ENCODE measurements at places on chromosomes 12 and 14.

GRCh38 chr12:12384571-12385340 is 27.9 kb downstream of the BORCS5 start:
- no peak for DNase-seq

- no peak for DNase-seq
Measured at GRCh38 chr14:22334627-22335026, 254.4 kb downstream of the DAD1 start.

DNA sequence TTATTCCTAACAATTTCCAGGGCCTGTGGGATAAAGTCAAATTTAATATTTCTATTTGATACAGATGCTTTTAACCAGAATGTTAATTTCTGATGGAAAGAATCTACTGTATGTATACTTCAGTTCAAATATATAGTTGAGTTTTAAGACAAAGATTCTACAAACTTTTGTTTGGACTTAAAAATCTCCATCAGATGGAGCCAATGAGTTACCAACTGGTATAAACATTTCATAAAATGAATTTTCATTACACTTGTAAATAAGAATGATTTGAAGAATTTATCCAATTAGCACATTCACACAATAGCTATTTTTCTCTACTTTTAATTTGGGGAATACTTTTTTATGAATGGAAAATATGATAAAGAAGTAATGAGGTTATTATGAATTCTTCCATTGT is 425.2 kb upstream of the MIS18BP1 start:
- DNase-seq, result no peak

GRCh38 chr12:29282031-29282816 is 98.7 kb downstream of the ERGIC2 start:
- DNase-seq, result no peak

DNA sequence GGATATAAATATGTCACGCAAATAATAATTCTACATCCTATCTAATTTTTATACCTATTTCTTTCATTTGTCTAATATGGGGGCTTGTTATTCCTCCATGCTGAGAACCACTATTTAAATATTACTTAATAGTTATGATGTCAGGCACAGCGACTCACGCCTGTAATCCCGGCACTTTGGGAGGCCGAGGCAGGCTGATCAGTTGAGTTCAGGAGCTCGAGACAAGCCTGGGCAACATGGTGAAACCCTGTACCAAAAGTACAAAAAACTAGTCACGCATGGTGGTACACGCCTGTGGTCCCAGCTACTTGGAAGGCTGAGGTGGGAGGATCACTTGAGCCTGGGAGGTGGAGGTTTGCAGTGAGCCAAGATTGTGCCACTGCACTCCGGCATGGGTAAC is 45.2 kb downstream of the GXYLT1 start:
- DNase-seq, result no peak

DNA sequence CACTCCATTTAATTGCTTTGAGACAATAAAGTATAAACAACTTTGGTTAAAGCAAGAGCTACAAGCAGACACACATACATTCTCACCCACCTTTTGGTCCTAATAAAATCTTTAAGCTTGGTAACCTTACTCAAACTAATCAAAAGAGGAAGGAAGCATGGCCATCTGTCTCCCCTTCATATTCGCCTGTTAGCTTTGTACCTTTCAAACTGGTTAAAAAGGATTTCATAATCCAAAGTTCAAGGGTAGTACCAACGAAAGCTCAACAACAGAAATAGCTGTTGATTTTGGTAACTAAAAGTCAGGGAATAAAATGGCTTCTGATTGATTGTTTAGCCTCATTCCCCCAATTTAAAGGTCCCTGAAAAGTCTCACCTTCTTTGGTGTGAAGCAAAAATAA is 456.9 kb downstream of the BCAT1 start:
- DNase-seq, result no peak

- DNase-seq, result no peak
Measured at GRCh38 chr12:85673921-85674420, 162.2 kb downstream of the RASSF9 start.

- no peak for DNase-seq
Measured at GRCh38 chr12:2449586-2449985, 345.2 kb upstream of the FKBP4 start.

DNA sequence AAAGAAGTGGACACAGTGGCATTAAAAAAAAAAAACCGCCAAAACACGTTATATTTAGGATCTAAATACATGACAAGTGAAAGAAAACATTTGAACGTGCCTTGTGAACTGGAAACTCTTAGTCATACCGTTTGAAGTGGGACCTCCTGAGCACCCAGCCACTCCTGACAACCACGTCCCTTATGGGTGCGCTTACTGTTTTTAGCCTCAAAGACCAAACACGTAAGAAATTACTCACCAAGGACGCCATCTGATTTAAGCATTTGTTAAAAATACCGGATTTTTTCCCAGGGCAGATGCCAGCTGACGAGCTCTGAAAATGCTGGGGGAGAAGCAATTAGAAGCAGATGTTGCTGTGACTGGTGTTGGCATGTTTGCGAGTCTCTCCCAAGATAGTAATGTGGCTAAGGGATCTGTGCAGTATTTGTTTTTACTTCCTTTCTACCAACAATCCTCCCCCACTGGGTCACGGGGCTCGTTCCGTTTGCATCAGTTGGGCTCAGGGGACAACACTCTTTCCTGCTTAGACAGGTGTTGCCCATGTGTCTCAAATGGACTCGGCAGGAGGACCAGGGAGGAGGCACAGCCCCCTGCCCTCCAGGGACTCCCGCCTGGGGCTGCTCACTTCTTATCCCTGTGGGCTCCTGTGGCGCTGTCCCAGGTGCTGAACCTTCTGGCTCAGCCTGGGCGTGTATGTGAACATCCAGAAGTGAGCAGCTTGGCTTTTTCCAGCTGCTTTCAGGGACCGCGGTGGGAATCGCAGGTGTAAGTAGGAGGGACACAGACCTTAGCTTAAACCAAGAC is 101.0 kb downstream of the BEGAIN start:
- peak; percentile 36 for DNase-seq

DNA sequence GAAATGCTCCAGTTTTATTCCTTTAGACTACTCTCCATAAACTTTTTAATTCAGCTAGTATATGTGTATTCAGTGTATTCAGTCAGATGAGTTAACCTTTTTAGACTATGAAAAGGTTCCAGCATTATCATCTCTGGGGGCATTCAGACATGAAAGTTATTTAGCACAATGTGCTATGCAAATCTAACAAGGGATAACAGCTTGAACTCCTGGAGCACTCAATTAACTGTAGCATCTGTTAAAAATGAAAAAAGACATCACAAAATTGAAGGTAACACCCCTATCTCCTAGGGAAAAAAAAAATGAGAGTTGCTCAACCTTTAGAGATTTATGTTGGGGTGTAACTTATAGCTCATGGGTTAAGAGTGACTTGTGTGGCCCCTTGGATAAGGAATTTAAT is 211.5 kb downstream of the PHLDA1 start:
- DNase-seq, result no peak

DNA sequence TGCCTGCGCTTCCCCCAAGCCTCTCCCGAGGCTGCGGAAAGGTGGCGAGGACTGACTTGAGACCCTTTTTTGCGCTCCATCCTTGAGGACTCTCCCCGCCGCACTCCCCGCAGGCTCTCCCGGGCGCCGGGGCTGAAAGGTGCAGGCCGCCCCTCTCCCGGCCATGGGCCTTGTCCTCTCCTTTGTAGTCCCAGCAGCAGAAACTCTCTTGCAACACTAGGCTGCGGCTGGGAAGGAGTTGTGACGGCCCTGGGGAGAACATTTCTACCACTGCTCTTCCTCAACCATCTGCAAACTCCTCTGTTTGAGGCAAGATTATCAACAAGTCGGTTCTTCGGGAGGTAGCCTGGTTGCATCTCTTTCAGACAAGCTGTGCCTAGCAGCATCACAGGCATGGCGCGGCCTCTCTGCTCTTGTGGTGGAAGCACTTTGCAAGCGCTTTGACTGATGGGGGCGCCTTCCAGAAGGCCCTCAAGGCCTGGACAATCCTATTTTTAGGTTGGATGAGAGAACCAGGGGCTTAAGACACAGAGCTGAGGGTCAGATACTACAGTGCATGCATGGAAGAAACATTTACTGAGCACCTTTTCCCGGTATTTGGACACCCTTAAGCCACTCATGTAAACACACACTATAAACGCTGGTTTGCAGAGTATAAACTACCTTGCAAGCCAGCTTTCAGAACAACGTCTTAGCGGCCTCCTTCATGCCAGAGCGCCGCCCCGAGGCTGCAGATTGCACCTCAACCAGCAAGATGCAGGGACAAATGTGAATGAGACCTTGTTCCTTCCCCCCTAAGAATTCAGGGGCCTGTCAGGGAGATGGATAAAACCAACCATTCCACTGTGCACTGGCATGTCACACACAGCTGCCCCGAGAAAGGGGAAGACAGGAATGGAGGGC is 1.2 kb upstream of the PRIMA1 start:
- no peak for DNase-seq

DNA sequence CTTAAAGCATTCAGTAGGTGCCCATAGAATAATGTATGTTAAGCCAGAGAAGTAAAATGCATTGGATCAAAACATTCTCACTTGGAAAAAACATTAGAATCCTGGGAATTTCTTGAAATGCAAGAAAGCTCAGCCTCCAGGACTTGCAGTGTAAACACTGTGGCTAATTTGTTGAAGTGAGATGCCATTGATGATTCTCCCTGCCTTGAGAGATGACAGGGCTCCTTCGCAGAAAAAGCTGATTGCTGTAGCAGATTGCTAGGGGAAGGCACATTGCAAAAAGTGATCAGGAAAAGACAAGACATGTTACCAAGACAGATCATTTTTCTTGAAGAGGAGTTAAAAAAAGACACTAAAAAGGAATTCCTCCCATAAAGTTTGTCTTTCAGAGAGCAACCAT is 204.2 kb upstream of the HMGA2 start:
- DNase-seq, result no peak

DNA sequence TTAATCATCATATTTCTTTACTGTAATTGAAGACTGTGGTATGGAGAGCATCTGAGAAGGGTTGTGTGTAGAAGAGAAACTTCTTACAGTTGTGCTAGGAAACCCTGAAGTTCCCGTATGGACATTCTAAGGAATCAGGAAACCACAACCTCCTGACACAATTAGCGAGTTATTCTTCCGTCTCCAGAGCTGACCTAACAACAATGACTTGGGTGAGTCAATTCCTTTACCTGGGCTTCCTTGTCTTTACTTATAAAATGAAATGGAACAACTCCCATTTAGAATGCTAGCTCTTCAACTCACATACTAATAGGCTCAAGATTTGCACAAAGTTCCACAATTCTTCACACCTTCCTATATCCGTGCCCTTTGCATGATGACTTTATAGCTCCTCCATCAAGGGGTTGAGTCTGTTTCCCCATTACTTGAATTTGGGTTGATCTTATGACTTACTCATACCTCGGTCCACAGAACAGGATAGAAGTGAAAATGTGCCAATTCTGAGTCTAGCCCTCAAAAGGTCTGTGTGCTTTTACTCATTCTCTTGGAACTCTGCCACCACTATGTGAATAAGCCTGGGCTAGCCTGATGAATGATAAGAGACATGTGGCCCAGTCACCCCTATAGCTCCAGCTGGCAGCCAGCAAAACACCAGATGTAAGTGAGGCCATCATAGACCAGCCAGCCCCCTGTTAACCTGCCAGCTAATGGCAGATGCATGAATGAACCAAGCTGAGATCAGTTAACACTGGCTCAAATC is 459.4 kb downstream of the ETNK1 start:
- DNase-seq, result no peak

GRCh38 chr12:46661110-46661845 is 164.5 kb downstream of the SLC38A4 start:
- no peak for DNase-seq

DNA sequence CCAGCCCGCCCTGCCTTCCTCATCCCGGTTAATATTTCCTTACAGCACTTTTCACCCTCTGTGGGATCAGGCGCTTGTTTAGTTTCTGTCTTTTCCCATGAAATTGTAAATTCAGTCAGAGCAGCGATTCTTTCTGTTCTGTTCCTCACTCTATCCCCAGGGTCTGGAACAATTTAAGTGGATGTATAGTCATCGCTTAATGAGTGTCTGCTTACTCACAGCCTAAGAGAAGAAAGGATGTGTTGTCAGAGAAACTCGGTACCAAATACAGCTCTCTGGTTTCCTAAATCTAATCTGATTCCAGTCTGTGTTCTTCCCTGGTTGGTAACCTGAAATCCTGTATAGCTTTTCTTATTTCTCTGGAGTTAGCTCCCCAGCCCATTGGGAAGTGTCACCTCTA is 44.9 kb downstream of the FOS start:
- no peak for DNase-seq

DNA sequence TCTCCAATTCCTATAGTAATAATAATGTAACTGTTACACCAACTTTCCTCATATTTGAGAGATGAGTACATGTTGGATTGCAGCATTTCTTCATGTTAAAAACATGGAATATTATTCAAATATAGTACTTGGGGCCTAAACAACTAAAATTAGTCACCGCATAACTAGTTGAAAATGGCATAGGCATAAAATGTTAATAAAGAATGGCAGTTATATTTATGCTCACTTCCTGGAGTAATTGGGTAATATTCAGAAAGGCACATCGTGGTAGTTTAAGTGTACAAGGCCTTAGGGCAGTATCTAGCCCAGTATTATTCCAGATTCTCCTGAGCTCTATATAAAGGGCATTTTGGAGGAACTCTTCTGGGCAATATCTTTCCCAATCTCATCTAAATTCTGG is 46.0 kb downstream of the ERGIC2 start:
- DNase-seq, result no peak

DNA sequence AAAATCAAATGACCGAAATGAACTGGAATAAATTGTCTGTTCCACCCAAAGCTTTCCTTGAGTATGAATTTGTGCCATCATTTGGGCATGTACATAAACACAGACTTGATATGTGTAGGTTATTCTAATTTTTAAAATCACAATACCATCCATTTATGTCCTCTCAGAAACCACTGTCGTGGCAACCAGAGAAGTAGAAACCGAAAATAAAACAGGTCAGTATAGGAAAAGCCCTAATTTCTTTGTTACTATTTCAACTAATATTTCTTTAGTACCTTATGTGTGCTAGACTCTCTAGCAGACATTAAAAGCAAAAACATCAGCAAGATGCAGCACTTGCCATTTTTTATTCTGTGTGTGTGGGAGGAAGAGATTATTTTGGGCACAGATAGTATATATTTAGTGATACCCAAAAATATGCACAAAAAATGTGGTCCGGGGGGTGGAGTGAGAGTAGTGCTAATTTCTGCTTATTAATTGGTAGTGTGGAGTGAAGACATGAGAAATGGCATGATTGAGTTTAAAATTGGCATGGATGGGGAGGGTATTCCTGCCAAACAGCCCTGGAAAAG is 130.8 kb upstream of the CNTN1 start:
- DNase-seq, result no peak

DNA sequence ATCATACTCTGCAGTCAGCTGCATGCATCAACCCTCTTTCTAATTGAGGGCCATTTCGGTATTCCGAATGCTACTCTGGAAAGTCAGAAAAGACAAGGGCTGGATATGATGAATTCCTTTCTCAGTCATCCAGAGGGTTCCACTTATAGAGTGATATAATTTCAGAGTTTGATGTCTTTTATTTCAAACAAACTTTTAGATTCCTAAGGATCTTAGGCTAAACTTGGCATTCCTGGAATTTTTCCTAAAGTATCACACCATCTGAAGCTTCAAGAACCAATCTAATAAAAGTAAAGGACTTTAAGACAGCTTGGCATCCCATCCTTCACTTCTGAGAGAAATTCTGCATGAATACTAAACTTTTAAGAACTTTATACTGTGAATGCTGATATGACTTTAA is 69.3 kb upstream of the KCNJ8 start:
- no peak for DNase-seq
